A673 (cell line): ENCODE measurements at places on chromosomes 6 and 20.
A peak's percentile ranks its signal among the peaks of the same experiment; 100 is the strongest.

DNA sequence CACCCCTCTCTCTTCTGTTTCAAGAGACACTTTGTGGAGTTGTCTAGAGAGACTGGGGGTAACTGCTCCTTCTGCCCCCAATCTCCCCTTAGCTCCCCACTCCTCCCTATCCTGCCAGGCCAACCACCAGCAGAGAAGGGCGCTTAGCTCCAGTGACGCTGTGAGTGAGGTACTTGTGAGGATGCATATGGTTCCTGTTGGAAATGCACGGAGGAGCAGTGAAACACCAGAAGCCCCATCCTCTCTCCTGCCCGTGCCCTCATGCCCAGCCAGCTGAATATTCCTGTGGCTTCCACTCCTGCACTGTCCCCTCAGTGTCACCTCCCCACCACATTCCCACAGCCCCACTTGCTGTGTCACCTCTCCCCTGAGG, 11.9 kb downstream of the NT5E start:
- DNase-seq, result no peak

GRCh38 chr6:34056305-34057108, 89.4 kb downstream of the GRM4 start:
- no peak for DNase-seq

DNA sequence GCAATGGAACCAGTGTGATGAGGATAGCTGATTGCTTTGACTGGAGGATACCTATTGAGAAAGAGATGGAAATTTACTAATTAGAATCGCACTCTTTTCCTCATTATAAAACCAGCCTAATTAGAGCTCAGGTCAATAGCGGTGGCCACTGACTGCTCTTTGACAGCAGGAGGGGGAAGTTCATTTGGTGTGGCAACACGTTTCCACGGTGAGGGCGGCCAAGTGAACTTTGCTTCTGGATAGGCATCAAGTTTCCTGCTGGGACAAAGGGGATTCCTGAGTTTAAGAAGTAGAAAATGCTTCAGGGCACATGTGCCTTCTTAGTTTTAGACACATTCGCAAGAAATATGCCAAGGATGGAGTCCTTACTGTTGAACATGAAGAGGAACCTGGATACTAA, 145.3 kb upstream of the NRN1 start:
- DNase-seq, result no peak

- DNase-seq, result no peak
Observed at GRCh38 chr6:159062976-159063375, 18.2 kb upstream of the TAGAP start.

DNA sequence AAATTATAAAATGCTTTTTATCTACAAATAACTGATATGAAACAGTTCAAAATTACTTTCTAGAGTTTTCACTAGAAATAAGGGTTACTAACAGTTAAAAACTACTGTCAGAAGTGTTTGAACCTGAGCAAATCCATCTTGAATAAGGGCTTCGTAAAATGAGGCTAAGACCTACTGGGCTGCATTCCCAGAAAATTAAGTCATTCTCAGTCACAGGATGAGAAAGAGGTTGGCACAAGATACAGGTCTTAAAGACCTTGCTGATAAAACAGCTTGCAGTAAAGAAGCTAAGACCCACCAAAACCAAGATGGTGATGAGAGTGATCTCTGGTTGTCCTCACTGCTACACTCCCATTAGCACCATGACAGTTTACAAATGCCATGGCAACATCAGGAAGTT, 93.7 kb downstream of the PLG start:
- DNase-seq, result no peak

- peak; percentile 47 for DNase-seq
Observed at GRCh38 chr6:30814146-30815040, 69.9 kb upstream of the DDR1 start.

- no peak for DNase-seq
Observed at GRCh38 chr6:125183391-125183790, 29.8 kb downstream of the TPD52L1 start.

DNA sequence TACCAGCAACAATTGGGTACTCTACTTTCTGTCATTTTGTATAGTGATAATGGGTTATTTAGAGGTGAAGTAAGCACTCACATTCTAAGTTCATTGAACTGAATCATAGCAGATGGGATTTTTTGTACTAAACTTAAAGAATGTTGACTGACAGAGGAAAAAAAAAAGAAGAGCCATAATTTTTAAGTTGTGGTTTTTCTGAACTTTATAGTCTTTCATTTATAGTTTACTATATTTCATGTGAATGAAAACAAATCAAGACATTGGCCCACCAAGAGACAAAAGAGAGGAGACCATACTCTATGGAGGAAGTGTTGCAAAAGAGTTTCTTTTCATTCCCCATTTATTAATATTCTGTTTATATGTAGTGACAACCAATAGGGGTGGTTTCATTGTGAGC, 685.7 kb downstream of the BCKDHB start:
- no peak for DNase-seq
